Nucleus accumbens (tissue), 56 donors: ENCODE measurements at places on chromosomes 1 and 21.

DNA sequence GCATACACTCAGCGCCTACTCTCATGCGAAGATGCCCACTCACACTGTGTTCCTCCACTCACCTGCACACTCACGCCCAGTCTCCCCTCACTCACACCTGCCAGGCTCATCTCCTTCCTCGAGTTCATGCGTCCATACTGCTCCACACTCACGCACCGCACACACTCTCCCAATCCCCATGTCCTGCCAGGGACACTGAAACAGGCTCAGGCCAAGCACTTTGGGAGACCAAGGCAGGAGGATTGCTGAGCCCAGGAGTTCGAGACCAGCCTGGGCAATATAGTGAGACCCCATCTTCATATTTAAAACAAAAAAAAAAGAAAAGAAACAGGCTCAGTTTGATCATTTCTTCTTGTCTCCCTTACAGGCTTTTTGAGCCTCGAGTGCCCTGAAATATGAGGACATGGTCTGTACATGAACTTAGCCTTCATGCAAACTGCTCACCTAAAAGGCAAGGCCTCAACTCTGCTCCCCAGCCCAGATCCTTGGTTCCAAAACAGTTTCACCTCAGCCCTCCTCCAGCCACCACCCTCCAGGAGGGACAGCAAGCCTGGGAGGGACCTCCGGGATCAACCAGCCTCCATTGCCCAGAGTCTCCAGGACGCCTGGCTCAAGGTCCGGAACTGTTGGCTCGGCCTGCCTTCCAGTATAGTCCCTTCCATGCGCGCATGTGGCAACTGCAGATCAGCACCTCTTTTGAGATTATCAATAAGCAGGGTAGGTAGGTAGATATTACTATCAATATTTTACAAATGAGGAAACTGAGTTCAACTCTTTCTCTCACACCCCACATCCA, 2.4 kb upstream of the PTAFR start:
- DNase-seq = no peak

- no peak for DNase-seq
These were observed 22.2 kb upstream of the SLC5A9 start for GRCh38 chr1:48200166-48200900.

DNA sequence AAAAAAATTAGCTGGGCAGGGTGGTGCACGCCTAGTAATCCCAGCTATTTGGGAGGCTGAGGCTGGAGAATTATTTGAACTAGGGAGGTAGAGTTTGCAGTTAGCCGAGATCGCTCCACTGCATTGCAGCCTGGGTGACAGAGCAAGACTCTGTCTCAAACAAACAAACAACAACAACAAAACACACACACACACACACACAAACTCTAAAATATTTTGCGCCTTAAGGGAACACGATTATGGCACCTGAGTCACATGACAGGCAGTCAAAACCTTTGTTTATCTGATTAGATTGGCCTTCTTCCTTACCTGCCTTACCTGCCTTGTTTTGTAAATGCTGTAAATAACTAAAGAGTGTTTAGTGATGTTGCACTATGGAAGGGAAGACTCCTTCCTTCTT, 20.6 kb upstream of the WNT2B start:
- DNase-seq = no peak

DNA sequence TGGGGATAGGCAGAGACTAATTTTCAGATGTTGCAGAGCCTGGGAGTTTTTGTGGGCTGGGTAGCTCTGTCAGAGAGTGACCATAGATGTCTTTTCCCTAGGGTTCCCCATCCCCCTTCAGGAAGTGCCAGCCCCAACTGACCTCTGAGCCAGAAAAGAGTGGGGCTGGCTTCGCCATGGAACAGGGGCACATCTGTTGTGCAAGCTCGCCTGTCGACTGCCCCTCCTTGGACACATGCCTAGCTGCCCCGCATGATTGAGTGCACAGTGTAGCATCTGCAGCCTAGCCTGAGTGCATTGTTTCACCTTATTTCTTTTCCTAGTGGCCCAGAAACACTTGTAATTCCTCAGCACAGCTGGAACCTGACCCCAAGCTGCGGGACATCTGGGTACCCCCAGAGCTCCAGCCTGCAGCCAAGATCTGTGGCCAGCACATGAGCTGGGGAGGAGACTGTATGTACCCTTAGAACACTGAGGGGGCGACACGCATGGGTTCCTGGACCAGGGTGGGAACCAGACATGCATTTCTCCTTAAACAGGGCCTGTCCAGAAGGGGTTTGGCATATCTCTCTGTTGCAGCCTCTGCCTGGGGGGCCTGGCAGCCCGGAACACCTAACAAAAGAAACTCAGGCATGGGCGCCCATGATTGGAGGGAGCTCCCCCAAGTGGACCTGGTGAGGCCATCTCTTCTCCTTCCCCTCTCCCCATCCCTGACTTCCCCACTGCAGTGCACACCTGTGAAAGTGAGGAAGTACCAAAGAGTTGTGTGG, 55.2 kb downstream of the SYT14 start:
- no peak for DNase-seq

DNA sequence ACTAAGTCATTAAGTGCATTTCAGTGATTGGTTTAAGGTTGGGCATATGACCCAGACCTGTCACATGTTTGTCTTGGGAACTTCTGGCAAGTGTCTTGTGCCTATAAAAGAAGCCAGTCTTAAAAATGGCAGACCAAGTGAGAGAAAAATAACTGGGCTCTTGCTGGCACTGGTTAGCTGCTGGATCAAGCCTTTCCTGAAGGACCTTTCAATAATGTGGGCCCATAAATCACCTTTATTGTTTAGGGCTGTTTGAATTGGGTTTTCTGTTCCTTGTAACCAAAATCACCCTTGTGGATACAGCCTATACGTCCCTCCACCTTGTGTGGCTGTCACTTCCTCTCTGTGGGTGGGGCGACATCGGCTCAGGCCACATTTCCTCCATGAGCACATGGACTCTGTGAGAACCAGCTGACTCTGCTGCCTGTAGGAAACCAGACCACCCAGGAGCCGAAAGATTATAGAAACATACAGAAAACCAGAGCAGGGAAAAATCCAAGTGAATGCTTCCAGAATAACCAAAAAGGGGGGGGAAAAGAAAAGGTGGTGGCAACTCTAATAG, 25.6 kb upstream of the WNT4 start:
- DNase-seq = no peak

GRCh38 chr1:19319196-19319595, 7.1 kb downstream of the SLC66A1 start:
- no peak for DNase-seq

- no peak for DNase-seq
These were observed 2.2 kb downstream of the CLIC6 start for GRCh38 chr21:34670962-34671348.

- no peak for DNase-seq
These were observed 58.4 kb downstream of the ZNF281 start for GRCh38 chr1:200351425-200351824.

DNA sequence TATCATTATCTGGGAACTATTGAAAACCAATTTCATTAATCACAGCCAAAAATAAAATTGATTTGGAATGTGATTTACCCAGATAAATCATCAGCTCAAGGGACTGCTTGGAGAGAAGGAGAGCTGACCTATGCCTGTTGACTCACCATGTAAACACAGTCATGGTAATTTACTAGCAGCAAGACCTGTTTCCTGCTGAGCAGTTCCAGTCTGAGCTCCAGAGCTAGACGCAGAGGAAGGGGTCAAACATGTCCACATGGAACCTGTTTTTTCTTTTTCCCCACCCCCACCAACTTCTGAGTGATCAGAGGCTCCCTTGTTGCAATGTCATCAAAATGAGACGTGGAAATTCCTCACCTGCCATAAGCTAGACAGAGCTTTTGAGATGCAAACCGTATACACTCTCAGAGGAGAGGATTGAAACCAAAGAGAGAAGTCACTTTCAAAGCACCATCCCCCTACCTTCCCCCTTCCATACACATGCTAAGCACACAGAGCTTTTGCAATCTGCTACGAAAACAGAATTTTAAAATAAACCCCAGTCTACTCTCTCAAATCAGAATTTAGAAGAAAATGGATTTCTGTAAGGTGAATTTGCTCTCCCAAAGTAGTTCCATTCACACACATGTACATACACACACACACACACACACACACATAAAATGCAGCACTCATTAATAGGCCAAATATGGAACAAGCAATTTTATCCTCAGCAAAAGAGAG, 55.9 kb upstream of the PTGFRN start:
- no peak for DNase-seq

- DNase-seq = peak; percentile 60
These were observed at the start of gene NEGR1 for GRCh38 chr1:72282271-72283021. Gene NEGR1 (minus strand): TSS chr1:72282539.

- DNase-seq = no peak
These were observed 64.8 kb downstream of the MARK1 start for GRCh38 chr1:220592714-220593113.

DNA sequence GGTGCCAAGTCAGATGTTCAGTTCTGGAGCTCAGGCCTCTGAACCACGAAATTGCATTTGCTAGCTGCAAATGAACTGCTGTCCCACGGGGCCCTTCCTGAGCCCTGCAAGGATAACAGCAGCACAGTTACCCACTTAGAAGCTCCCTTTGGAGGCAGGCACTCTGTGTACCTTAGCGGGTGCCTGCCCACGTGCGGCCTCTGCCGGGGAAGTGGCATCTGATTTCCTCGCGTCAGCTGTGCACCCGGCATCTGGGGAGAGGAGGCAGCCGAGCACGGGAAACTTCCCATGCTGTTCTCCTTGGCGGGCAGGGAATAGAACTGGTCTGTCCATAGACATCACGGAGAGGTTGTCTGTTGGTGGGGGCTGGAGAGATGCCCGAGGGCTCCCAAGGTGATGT, 148.0 kb upstream of the C1orf174 start:
- no peak for DNase-seq

- no peak for DNase-seq
These were observed 86.3 kb downstream of the RERE start for GRCh38 chr1:8731162-8731561.

DNA sequence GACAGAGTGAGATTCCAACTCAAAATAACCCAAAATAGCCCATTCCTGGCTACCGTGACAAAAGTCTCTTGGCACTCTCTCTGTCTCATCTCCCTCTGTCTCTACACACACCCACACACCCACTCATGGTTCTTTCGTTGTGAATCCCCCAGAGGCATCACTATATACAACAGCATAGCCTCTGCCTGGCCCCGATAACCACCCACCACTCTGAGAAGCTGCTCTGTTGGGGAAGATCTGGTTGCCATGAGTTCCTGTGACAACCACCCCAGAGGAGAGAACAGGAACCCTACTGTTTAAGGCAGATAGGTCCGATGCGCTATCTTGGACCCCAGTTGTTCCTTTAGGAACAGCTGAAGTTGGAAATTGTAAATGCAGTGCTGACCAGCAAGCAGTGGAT, 70.4 kb upstream of the LYST start:
- DNase-seq = no peak

- DNase-seq = no peak
These were observed 41.7 kb upstream of the ANGPTL1 start for GRCh38 chr1:178912597-178912996.

DNA sequence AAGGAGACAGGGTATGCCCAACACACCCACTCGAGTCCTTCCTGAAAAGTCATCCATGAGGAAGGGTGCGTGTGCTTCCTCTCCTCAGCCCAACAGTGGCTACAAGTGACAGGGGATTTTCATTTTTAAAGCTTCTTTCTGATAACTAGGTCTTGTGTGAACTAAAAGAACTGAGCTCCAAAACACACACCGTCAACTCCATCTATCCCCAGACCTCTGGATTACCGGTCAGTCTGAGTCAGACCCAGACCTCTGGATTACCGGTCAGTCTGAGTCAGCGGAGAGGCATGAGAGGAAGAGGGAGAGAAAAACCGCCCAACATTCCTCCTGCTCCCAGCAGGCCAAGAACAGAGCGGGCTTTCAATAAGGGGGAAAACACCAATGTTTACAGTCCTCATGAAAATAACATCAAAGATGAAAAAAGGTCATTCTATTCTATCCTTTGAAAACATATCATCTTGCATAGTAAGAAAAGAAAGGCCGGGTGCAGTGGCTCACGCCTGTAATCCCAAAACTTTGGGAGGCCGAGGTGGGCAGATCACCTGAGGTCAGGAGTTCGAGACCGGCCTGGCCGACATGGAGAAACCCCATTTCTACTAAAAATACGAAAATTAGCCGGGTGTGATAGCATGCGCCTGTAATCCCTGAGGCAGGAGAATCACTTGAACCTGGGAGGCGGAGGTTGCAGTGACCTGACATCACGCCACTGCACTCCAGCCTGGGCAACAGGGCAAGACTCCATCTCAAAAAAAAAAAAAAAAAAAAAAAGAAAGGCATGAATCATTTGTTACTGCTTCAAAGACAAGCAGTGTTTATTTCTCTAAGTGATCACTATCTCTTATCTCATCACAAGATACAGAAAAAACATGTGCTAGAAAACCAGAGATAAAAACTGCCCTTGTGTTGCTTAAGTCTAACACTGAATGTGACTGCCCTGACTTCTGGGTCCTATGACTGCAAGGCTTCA, 3.4 kb downstream of the PTTG1IP start:
- DNase-seq = no peak

DNA sequence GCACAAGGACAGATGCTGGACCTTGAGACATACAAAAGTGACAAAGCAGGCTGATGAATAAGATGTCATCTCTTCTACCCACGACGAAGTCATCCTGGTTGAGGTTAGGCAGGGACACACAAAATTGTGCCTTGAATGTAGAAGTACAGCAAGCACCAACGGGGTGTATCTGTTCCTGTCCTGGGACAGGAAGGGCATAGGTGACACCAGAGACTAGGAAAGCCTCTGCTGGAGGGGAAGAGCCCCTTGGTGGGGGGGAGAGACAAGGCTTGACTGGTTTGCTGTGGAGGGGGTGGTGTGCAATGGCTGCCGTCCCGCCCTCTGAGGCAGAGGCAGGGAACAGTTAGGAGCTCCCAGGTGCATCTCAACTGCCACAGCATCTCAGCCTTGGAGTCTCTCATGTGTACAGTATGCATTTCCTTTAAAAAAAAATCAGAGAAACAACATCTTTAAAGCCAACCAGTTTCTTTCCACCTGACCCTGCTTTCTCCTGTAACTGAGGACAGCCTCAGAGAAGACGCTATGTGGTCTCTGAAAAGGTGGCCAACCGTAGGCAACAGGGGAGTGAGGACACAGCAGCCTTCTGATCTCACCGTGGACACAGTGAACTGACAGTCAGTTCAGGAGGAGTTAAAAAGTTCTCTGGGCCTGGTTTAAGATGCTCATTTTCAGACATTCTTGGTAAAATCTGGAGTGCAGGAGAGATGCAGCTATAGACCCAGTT, 17.7 kb upstream of the GFI1 start:
- no peak for DNase-seq

GRCh38 chr1:113808450-113809195, 3.7 kb downstream of the RSBN1 start:
- no peak for DNase-seq

- DNase-seq = peak; percentile 31
These were observed 43.6 kb downstream of the PBX1 start for GRCh38 chr1:164602480-164603093.

- no peak for DNase-seq
These were observed 4.4 kb downstream of the PACC1 start for GRCh38 chr1:212410231-212410820.

GRCh38 chr1:22914633-22915217, 57.9 kb downstream of the LACTBL1 start:
- no peak for DNase-seq

DNA sequence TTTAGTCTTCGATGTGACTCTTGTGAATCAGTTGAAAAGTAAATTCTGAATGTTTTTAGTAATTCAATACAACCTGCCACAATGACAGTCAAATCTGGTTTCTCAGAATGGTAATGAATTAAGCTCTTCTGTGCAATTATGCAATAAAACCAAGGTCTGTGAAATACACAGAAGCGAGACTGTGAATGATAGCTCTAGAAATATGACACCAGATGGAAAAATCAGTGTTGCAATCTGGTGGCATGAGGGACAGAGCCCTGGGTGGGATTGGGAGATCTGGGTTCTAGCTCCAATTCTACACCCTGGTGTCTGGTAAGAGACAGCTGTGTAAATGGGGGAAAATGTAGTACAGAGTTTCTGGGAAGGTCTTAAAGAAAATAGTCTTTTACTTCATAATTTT, 586.4 kb upstream of the ZRANB2 start:
- no peak for DNase-seq
